Progenitor cell of endocrine pancreas (in vitro differentiated cells): ENCODE measurements at places on chromosomes 11 and 22. TPM values are rescaled to one million over a fixed set of nuclear protein-coding genes. Genes with fewer than 3 reads are reported as not detected.
A peak's percentile ranks its signal among the peaks of the same experiment; 100 is the strongest.

ISX gene
- 8.9 and 12.7 TPM in 2 replicates for total RNA-seq

GRCh38 chr22:30116362-30117117 is 36.3 kb downstream of the HORMAD2 start:
- peaks cover 9% of the 10 kb centered on the region for H3K27me3 ChIP-seq
- no peaks in the 10 kb centered on the region for H3K36me3 ChIP-seq
- H3K4me3 ChIP-seq: no peak overlapping the region
- H3K4me1 ChIP-seq: peaks cover 26% of the 10 kb centered on the region

GRCh38 chr11:36684840-36685801 is 87.1 kb upstream of the RAG2 start:
- peaks cover 4% of the 10 kb centered on the region for H3K4me1 ChIP-seq
- H3K27me3 ChIP-seq: peaks cover 4% of the 10 kb centered on the region
- H3K36me3 ChIP-seq: peaks cover 2% of the 10 kb centered on the region
- H3K27ac ChIP-seq: no peak overlapping the region
- DNase-seq: no peak

- H3K36me3 ChIP-seq: peaks cover 5% of the 10 kb centered on the region
- no peak overlapping the region for H3K27ac ChIP-seq
- DNase-seq: no peak
- no peaks in the 10 kb centered on the region for H3K4me1 ChIP-seq
- no peaks in the 10 kb centered on the region for H3K27me3 ChIP-seq
Measured at GRCh38 chr11:77351281-77351886, 49.9 kb upstream of the GDPD4 start.

DNA sequence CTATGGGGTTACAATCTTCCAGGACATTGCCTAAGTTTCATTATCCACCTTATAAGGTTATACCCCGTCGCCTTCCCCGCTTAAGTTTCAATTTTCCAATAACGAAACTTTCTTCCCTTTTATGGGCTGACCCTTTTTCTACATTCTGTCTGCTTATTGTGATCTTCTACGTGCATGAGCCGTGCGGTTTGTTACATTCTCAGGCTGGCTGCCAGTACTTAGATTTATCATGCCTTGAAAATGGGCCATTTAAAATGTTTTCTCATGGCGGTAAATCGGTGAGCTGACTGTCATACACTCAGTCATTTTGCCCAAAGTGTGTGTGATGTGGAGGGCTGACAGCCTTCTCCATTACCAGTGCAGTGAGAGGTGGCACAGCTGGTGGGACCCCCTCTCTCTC is 23.3 kb downstream of the DGCR6L start:
- peaks cover 2% of the 10 kb centered on the region for H3K4me1 ChIP-seq
- H3K4me3 ChIP-seq: no peak overlapping the region
- peaks cover 68% of the 10 kb centered on the region for H3K27me3 ChIP-seq
- no peak for DNase-seq
- H3K27ac ChIP-seq: no peak overlapping the region

- peaks cover 11% of the 10 kb centered on the region for H3K36me3 ChIP-seq
- H3K27ac ChIP-seq: peak overlapping the region; percentile 94
- DNase-seq: peak; percentile 16
Measured at GRCh38 chr11:66268952-66269905, 790 bp downstream of the RAB1B start.

BLID gene
- not detected in 2 replicates for total RNA-seq

GRCh38 chr11:27612932-27613880 is 87.0 kb downstream of the BDNF start:
- no peaks in the 10 kb centered on the region for H3K36me3 ChIP-seq
- H3K27me3 ChIP-seq: peaks cover 7% of the 10 kb centered on the region

OR5J2 gene
- not detected in 2 replicates for total RNA-seq

ZP1 gene
- total RNA-seq: not detected in 2 replicates

DNA sequence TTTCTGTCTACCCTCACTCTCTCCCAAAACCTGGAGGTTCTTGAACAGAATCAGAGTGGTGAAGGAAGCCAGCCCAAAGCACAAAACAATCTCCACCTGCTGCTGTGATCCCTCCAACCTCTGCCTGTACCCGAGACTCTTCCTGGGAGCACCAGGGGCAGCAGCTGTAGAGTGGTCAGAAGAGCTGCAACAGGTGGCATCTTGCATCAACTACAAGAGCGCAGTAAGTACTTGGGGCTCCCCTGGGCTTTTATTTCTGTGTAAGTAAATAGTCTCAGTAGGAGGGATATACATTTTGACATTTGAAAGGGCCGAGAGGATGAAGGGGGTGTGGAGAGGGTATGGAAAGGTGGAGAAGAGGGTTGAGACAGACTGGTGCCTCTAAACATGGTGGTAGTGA is 8.3 kb upstream of the UBQLNL start:
- H3K4me1 ChIP-seq: no peaks in the 10 kb centered on the region
- no peaks in the 10 kb centered on the region for H3K36me3 ChIP-seq
- H3K4me3 ChIP-seq: no peak overlapping the region
- no peaks in the 10 kb centered on the region for H3K27me3 ChIP-seq

DCHS1 gene
- 54.7 and 61.4 TPM in 2 replicates for total RNA-seq

KRTAP5-1 gene
- total RNA-seq: not detected in 2 replicates

- H3K27me3 ChIP-seq: peaks cover 12% of the 10 kb centered on the region
- H3K36me3 ChIP-seq: no peaks in the 10 kb centered on the region
- DNase-seq: no peak
- no peak overlapping the region for H3K4me3 ChIP-seq
Measured at GRCh38 chr11:11095831-11096723, 238.2 kb upstream of the ZBED5 start.

DNA sequence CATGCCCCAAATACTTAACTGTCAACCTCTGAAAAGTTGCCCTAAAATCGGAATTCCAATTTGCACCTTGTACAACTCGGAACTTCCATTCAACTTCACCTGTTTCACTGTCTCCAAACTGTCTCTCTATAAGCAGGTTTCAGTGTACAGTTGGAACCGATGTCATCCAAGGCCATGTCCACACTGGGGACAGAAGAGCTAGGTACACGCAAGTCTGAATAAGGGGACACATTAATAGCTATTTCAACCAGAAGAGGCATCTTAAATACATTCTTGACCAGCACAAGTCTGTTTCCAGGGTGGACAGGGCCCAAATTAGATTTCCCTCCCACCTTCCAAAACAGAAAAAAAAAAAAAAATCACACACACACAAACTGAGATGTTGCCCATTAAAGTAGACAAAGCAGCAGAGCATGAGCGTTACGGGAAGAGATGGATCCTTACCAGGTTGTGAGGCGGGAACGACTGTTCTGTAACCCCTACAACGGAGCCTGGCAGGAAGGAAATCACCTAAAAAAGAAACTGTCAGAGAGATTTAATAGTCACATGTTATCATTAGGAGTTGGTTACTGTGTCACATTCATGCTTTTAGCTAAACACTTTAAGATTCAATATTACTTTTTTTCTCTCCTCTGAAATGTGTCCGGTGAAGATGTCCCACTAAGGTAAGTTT is 1.7 kb downstream of the CREBZF start:
- peak overlapping the region; percentile 98 for H3K27ac ChIP-seq
- H3K36me3 ChIP-seq: peaks cover 20% of the 10 kb centered on the region
- H3K27me3 ChIP-seq: no peaks in the 10 kb centered on the region
- no peak for DNase-seq

GRCh38 chr11:122701143-122701542 is 45.6 kb downstream of the UBASH3B start:
- no peaks in the 10 kb centered on the region for H3K4me1 ChIP-seq
- no peaks in the 10 kb centered on the region for H3K36me3 ChIP-seq

GRCh38 chr11:88415495-88415894 is 78.0 kb upstream of the CTSC start:
- peaks cover 3% of the 10 kb centered on the region for H3K4me1 ChIP-seq
- no peaks in the 10 kb centered on the region for H3K36me3 ChIP-seq
- H3K27ac ChIP-seq: no peak overlapping the region
- peaks cover 2% of the 10 kb centered on the region for H3K27me3 ChIP-seq
- no peak for DNase-seq
- no peak overlapping the region for H3K4me3 ChIP-seq

DNA sequence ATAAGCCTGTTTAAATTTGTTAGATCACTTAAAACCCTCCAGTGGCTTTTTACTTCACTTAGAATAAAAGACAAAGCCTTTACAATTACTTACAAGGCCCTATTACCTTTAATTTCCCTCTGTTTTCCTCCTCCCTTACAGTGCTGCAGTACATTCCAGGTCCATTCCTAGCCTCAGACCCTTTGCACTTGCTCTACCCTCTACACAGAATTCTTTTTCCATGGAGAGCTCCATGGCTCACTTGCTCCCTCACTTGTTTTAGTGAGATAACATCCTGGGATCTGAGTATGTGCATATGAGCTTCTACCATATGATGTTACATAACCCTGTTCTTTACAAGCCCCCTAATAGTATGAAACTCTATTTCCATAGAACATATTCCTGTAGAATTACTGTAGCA is 24.4 kb downstream of the ZNF214 start:
- H3K27me3 ChIP-seq: no peaks in the 10 kb centered on the region
- H3K4me3 ChIP-seq: no peak overlapping the region

HSPB2 gene
- not detected in 2 replicates for total RNA-seq

DNA sequence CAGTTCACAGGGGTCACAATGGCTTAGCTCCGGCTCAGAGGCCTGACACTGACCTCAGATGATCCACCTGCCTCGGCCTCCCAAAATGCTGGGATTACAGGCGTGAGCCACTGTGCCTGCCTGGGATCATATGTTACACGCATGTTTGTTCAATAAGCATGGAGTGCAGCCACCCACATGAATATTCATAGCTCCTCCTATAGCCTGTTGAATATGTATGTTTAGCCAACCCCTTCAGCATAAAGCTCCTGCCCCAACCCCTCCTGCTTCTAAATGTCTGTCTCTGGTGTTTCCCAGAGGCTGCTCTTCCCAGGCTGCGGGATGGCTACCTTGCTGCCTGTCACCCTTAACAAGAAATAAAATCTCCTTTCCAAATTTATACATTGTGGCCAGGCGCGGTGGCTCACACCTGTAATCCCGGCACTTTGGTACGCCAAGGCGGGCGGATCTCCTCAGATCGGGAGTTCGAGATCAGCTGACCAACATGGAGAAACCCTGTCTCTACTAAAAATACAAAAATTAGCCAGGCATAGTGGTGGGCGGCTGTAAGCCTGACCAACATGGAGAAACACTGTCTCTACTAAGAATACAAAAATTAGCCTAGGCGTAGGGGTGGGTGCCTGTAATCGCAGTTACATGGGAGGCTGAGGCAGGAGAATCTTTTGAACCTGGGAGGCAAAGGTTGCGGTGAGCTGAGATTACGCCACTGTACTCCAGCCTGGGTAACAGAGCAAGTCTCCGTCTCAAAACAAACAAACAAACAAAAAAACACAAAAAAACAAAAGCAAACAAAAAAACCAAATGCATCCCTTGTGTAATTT is 1.1 kb upstream of the APOBEC3F start:
- H3K27ac ChIP-seq: peak overlapping the region; percentile 96
- H3K4me3 ChIP-seq: peak overlapping the region; percentile 69
- H3K27me3 ChIP-seq: no peaks in the 10 kb centered on the region
- H3K36me3 ChIP-seq: peaks cover 2% of the 10 kb centered on the region
- H3K4me1 ChIP-seq: peaks cover 38% of the 10 kb centered on the region

CARD18 gene
- total RNA-seq: not detected in 2 replicates

- DNase-seq: no peak
- H3K36me3 ChIP-seq: no peaks in the 10 kb centered on the region
- H3K4me3 ChIP-seq: no peak overlapping the region
- no peaks in the 10 kb centered on the region for H3K4me1 ChIP-seq
- no peak overlapping the region for H3K27ac ChIP-seq
Measured at GRCh38 chr11:123905826-123906225, 3.9 kb downstream of the OR8D4 start.

DNA sequence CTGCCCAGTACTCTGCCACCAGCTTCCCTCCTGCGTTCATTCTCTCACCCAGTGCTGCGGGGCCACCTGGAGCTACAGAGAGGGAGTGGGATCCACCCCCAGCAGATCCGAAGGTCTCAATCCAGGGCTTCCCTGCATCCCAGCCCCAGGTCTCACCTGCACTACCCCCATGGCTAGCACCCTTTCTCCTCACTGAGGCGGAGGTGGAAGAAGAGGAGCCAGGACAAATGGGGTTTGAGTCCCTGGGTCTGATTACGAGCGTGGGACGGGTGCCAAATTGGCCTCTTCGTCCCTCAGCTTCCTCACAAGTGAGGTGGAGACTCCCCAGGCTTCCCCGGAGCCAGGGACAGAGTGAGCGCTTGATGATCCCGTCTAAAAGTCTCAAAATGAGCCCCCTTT is 64.2 kb downstream of the NFAM1 start:
- peak overlapping the region; percentile 10 for H3K27ac ChIP-seq
- H3K4me3 ChIP-seq: peak overlapping the region; percentile 76
- H3K27me3 ChIP-seq: peaks cover 59% of the 10 kb centered on the region

- H3K36me3 ChIP-seq: peaks cover 3% of the 10 kb centered on the region
- H3K4me3 ChIP-seq: peak overlapping the region; percentile 96
- peaks cover 16% of the 10 kb centered on the region for H3K4me1 ChIP-seq
Measured at GRCh38 chr11:85647078-85647477, 689 bp upstream of the TMEM126A start.

DNA sequence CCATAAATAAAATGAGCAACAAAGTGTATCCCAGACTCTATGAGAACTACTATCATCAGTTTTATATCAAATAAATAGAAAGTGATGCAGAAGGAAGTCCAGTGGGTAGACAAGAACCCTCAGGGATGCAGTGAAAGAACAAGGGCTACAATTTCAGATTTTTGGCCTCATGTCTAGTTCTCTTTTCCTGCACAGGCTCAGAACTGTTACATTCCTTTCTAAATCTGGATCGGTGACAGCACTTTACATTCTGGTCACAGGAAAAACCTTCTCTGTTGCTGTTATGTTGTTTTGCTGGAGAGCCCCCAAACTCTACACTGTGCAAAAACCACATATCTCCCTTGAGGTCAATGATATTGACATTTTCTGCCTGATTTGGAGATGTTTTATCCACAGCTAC is 108.8 kb upstream of the ANO5 start:
- no peaks in the 10 kb centered on the region for H3K27me3 ChIP-seq
- DNase-seq: no peak
- peaks cover 15% of the 10 kb centered on the region for H3K4me1 ChIP-seq
- no peak overlapping the region for H3K4me3 ChIP-seq

SEPTIN3 gene
- total RNA-seq: 24.4 and 25.1 TPM in 2 replicates

DNA sequence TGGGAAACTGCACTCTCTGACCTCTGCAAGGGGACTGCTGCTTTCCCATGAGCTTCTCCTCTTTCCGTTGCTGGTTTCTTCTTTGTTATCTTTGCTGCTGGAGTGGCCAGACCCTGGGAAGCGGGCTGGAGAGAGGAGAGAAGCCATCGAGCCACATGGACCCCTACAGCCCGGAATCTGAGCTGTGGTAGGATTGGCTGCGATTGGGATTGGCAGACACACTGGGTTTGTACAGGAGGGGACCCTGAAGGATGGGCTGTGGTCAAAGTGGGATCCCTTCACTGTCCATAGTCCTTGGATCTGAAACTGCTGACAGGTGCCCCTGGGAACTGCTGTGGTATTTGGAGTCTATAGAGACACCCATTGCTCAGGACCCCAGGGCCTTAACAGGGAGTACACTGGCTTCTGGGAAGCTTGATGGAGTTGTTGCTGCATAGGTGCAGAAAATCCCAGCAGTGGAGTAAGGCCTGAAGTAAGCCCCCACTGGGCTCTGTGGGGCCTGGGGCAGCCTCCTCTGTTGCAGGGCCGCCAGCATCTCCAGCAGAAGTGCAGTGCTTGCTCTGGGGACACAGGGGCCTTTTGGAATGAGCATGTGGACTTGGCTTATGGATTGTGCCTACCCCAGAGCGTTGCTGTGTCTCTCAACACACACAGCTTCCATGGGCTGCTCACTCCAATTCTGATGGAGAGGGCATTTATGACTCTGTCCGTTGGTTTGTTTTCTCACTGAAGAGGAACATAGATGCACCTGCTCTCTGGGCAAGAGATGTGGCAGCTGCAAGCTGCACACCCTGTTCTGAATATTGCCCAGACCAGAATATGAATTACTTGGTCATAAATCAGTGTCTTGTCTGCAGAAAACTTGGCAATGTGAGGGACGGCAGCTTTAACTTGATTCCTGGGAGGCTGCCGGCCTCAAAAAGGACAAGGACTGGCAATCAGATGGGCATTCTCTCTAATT is 32.0 kb downstream of the BCR start:
- H3K27ac ChIP-seq: no peak overlapping the region
- H3K4me1 ChIP-seq: peaks cover 26% of the 10 kb centered on the region

- H3K4me1 ChIP-seq: no peaks in the 10 kb centered on the region
- H3K27me3 ChIP-seq: peaks cover 44% of the 10 kb centered on the region
- no peak overlapping the region for H3K4me3 ChIP-seq
Measured at GRCh38 chr22:36863979-36864378, 3.2 kb downstream of the NCF4 start.
